ENCODE measurements at places on chromosomes 12 and 14.

GRCh38 chr12:116760622-116761020, 22.5 kb downstream of the RNFT2 start:
- DNase-seq = no peak

- DNase-seq = no peak
Observed at GRCh38 chr12:115811045-115811444, 466.4 kb downstream of the MED13L start.

DNA sequence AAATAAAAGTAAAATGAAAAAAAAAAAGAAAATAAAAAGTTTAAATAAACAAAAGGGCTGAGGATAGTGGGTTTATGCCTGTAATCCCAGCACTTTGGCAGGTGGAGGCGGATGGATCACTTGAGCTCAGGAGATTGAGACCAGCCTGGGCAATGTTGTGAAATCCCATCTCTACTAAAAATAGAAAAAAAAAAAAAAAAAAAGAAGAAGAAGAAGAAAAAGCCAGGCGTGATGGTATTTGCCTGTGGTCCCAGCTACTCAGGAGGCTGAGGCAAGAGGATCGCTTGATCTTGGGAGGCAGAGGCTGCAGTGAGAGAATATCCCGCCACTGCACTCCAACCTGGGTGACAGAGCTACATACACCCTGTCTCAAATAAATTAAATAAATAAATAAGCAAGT, 3.9 kb downstream of the TAOK3 start:
- DNase-seq = no peak

GRCh38 chr12:13835652-13836051, 145.8 kb downstream of the GRIN2B start:
- DNase-seq = no peak

- DNase-seq = no peak
Observed at GRCh38 chr12:47273191-47273626, 193.4 kb upstream of the AMIGO2 start.

- no peak for DNase-seq
Observed at GRCh38 chr12:25958428-25959070, at the start of gene RASSF8. TSS of gene RASSF8 (plus strand) at chr12:25958682. CDS start at chr12:26055344, 96,662 bp downstream.

- DNase-seq = no peak
Observed at GRCh38 chr12:122403115-122403770, 19.2 kb downstream of the CLIP1 start.

GRCh38 chr12:22018860-22019259, 27.2 kb upstream of the CMAS start:
- no peak for DNase-seq

DNA sequence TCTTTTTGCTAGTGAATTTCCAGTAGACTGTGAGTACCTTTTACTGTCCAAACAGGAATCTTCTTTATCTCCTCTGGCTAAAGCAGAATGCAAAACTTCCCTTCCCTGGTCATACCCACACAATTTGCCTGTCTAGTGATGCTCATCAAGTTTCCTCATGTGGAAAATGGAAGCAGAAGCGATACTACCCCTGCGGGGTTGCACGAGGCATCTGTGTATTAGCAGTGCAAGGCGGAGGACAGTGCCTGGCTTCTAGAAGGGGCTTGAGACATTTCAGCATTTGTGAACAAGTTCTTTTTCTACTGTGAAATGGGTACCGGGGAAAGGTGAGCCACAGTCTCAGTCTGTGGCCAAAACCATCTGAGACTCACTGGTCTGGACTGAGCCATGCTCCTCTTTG, 340.9 kb downstream of the AACS start:
- no peak for DNase-seq

DNA sequence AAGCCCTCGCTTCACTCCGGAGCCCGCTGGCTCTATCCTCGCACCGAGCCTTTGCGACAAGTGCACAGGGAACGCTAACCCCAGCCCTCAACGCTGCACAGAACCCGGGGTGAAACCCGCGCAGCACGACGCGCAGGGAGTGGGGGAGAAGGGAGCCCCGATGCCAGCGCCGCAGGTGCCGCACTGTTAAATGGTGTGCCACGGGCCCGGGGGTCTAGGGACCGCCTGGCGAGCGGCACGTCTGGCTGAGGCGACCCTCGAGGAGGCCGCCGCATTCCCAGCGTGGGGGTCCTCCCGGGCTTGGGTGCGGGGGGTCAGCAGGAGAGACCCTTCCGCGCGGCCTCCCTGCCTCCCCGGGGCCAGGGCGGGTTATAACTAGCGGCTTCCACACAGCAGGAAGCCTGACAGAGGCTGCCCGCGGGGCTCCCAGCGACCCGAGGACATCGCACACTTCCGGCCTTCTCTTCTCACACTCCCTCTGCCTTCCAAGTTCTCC, 23.8 kb upstream of the LRTM2 start:
- DNase-seq = peak; percentile 14

- DNase-seq = no peak
Observed at GRCh38 chr12:31444736-31445135, 118.8 kb upstream of the SINHCAF start.

- no peak for DNase-seq
Observed at GRCh38 chr14:35573911-35574310, 39.9 kb downstream of the INSM2 start.

DNA sequence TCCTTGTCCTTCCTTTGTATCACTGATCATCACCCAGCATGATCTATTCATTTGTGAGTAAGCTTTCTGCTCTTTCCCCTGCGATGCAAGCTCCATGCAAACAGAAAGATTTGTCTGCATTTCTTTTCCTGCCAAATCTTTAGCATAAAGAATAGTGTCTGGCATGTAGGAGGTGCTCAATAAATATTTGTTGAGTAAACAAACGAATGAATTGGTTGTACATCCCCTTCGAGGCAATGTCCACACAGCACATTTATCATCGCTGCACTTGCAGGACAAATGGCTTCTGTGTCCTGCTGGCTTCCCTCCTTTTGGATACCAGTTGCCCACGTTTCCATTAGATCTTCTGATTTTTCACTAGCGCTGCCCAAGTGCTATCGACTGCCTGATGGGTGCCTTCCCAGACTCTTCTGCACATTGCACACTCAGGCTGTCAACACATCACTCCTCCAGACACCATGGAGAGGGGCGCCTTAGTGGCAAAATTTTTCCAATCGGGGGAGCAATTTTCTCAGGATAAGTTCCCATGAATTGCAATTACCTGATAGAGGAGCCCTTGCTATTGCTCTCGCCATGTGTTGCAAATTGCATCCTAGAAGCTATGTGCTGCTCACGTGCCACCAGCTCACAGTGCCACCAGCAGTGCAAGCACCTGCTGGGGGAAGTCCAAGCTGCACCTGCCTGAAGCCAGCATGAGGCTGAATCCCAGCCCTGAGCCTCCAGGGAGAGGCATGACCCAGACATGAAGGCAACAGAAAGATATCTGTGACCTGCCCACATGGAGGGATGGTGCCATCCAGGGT, 206.6 kb downstream of the KIF26A start:
- DNase-seq = no peak

- no peak for DNase-seq
Observed at GRCh38 chr14:50943261-50943942, 881 bp downstream of the PYGL start.

GRCh38 chr14:106872611-106873446, 1346.4 kb downstream of the TMEM121 start:
- peak; percentile 66 for DNase-seq

DNA sequence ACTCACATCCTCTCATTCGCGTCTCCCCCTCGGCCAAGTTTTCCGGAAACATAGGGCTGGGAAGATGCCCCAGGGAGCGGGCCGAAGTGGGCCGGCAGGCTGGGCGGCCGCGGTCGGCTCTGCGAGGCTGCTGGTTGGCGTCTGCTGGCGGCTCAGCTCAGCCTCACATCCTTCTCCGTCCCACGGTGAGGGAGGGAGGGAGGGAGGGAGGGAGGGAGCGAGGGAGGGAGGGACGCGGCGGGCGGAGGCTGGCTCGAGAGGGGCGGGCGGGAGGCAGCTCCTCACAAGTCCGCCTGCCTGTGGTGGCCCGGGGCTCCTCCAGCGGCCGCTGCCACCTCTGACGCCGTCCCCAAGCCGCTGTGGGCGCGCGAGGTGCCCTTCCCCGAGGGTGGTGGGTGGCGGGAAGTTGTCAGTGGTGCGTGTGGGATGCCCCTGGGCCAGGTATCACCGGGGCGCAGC, 93.8 kb downstream of the RFLNA start:
- no peak for DNase-seq

DNA sequence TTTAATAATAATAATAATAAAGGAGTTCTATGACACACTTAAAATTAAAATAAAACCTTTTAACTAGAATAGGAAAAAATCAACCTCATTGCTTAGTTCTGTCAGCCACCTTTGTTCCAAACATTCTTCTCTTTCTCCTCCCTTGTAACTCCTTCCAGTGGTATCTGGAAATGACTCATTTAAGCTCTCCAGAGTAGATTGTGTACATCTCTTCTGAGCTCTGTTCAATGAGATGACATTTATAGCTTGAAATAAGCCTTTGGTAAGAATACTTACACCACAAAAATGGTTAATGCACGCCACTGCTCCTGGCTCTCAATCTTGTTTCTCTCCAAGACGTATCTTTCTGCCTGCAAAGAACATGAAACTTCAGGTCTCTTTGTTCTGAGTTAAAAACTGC, 70.3 kb downstream of the STAB2 start:
- no peak for DNase-seq

- DNase-seq = no peak
Observed at GRCh38 chr14:96493178-96493577, 9.0 kb upstream of the PAPOLA start.

DNA sequence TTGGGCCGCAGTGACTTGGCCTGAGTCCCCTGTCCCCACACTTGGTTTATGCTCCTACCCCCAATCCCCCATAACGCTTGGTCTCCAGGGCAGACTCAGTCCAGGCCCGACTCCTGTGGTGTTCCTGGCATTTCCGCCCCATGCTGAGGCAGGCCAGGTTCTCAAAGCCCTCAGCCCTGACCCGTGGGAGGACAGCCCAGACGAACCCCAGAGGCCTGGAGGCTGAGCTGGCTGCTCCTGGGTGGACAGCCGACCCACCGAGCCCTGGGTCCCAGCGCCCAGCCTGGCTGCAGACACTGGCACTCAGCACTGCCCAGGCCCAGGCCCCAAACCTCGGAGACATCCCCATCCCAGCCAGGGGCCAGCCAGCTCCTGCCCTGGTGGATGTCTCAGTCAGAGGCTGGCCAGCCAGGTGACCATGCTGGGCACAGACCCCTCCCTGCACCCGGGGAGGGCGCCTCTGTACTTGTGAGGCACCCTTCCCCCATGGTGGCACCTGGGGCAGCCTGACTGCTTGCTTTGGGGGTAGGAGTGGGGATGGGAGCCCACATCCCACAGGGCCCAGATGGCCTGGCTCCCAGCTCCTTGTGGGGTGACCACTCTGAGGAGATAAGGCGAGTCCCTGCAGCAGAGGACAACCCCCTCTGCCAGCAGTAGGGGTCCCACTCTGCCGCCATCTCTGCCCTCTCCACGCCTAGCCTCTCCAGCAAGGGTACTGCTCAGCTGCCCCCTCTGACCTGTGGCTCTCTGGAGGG, 1.4 kb downstream of the PLD4 start:
- no peak for DNase-seq

DNA sequence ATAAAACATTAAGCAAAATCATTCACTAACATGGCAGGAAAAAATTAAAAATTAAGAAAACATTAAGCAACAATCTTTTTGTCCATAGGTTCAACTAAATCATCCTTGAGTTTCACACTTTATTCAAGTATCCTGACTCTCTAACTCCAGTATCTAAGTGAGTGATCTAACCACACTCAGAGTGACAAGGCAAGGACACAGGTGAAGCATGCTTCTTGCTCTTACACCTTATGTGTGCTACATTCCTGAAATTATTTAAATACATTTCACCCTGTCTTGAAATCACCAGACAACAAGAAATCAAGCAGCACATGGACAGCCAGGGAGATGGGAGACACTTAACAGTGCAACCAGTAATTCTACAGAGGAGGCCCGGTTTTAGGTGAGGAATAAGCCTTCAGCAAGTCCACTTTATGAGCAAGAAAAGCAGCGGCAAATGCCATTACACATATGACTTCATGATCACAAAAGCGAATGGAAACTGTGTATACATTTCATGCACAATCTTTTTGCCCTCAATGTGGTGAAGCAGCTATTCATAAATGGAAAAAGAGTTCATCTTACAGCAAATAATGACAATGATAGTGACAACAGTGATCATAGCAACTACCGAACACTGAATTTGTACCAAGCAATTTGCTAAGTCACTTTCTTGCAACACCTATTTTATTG, 37.4 kb downstream of the PHLDA1 start:
- DNase-seq = no peak

- no peak for DNase-seq
Observed at GRCh38 chr14:54532111-54533012, 22.7 kb downstream of the CGRRF1 start.

GRCh38 chr14:49512147-49512551, 74.0 kb downstream of the RPS29 start:
- no peak for DNase-seq

DNA sequence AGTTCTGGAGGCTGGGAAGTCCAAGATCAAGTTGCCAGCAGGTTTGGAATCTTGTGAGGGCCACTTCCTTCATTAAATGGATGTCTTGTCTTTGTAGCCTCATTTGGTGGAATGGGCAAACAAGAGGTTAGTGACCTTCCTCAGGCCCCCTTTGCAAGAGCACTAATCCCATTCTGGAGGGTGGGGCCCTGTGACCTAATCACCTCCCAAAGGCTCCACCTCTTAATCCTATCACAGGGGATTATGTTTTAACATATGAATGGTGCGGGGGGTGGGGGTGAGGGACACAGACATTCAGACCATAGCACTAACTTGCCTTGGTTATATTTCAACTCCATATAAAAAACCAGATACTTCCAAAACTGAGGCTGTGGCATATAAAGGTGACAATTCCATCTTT, 59.9 kb upstream of the PPP4R3A start:
- no peak for DNase-seq

- no peak for DNase-seq
Observed at GRCh38 chr12:19959353-19959752, 409.0 kb upstream of the PDE3A start.

GRCh38 chr12:127519779-127520178, 747.2 kb upstream of the TMEM132C start:
- DNase-seq = no peak

- DNase-seq = no peak
Observed at GRCh38 chr12:50062728-50063460, 5.5 kb downstream of the ASIC1 start.

DNA sequence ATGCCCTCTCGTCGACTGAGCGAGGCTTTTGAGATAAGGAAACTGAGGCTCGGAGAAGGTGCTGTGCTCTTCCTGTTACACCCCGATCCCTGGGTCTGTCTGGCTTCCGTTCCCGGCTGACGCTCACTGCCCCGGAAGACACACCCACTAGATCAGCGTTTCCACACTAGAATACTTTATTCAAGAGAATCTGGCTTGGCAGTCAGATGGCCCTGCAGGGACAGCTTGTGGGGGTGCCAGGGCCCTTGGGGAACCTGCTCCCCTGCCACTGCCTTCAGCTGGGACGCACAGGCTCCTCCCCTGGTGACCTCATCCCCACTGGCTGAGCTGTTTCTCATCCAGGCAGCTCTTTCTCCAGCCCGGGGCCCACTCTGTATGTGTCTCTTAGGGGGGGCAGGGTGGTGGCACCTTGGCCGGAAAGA, 13.7 kb downstream of the PGF start:
- DNase-seq = peak; percentile 23
